ENCODE measurements at places on chromosomes 2 and 18.

GRCh38 chr2:20446255-20446916 is 488 bp upstream of the RHOB start:
- DNase-seq = no peak

DNA sequence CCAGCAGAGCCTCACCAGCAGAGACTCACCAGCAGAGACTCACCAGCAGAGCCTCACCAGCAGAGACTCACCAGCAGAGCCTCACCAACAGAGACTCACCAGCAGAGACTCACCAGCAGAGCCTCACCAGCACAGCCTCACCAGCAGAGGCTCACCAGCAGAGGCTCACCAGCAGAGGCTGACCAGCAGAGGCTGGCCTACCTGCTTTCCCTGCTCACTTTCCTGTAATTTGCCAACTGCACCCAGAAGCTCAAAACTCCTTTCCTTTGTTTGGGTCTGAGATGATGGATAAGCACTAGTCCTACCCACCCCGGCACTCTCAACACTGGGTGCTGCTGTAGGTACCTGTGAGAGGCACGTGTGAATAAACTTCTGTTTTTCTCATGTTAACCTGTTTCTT is 36.4 kb upstream of the PXDN start:
- DNase-seq = no peak

DNA sequence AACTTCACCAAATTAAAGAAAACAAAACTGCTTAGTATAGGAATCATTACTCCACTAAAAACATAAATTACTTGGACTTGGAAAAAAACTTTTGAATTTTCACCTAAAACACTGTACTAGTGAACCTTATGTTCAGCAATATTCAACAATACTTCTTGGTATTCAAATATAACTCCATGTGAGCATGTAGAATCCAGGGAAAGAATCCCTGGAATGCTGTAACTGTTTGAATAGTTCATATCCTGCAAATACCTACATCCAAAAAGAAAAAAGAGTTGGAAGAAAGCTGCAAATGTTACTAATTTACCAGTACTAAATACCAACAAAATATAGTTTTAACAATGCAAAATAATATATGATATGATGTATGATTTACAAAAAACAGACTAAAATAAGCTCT is 65.4 kb downstream of the IKZF2 start:
- no peak for DNase-seq

DNA sequence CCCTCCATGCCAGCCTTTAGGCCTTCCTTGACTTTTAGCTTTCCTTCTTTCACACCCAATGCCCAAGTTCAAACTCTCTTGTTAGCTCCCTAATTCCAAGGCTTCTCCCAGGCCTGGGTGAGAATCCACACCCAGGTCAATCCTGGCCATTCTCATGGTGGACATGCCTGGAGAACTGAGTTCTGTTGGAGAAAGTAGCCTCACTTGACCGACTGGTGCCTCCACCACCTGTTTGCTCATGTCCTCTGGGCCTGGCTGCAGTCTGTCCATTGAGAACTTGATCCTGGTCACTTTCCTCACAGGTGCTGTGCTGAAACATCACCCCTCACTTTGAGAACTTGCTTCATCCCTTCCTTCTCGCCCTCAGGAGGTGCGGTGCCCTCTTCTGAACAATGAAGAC is 189.1 kb upstream of the TWIST2 start:
- no peak for DNase-seq

DNA sequence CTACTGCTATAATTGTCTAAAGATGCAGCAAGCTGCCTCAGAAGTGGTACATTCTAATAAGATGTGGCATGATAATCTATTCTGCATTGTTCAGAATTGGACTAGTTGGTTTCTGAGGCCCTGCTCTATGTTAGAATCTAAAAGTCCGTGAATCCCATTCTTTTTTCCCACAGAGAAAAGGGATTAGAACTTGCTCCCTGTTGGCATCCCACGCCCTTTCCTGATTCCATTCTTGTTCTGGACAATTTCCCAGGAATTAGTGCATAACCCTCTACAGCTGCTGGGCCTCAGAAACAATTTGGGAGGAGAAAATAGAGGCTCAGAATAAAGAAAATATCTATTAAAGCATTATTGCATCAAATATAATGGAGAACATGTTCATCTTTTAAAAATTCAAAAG is 282.7 kb downstream of the NRXN1 start:
- DNase-seq = no peak
